ENCODE measurements at places on chromosomes 5 and 9.

DNA sequence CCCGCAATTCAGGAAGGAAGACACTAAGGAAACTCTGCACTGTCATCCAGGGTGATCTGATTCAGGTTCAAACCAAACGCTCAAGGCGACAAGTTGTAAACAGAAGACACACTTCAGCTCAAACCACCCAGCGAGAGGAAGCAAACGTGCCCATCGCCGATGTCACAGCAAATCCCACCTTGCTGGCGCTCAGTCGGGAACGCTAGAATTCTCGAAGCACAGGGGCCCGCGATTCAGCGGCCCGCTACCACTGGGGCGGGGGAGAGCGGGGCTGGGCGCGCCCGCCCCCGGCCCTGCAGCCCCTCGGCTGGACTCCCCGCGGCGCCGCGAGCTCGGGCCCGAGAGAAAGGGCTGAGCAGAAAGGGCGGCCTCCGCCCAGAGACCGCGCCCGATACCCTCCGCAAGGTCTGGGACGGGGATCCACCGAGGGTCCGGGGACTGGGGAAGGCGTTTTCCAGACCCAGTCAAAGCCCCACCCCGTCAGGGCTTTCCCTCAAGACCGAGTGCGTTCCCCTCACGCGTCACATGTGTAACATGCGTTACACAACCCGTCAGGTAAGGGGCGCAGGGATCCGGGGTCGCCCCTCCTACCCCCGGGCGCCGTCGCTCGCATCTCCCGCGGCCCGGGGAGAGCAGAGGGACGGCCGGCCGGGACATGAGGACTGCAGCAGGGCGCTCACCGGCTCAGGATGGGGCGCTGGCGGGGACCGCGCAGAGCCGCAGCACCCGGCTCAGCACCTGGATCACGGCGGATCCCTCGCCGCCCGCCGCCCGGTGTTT lies 469 bp downstream of the AGTPBP1 start:
- peak; percentile 76 for DNase-seq

- no peak for DNase-seq
Observed at GRCh38 chr5:167442922-167443321, 848.5 kb upstream of the WWC1 start.

- no peak for DNase-seq
Observed at GRCh38 chr9:99980598-99980997, 74.1 kb downstream of the STX17 start.

GRCh38 chr5:76165711-76166374 lies 82.7 kb downstream of the SV2C start:
- no peak for DNase-seq

GRCh38 chr5:110203661-110204060 lies 513.9 kb downstream of the MAN2A1 start:
- no peak for DNase-seq

DNA sequence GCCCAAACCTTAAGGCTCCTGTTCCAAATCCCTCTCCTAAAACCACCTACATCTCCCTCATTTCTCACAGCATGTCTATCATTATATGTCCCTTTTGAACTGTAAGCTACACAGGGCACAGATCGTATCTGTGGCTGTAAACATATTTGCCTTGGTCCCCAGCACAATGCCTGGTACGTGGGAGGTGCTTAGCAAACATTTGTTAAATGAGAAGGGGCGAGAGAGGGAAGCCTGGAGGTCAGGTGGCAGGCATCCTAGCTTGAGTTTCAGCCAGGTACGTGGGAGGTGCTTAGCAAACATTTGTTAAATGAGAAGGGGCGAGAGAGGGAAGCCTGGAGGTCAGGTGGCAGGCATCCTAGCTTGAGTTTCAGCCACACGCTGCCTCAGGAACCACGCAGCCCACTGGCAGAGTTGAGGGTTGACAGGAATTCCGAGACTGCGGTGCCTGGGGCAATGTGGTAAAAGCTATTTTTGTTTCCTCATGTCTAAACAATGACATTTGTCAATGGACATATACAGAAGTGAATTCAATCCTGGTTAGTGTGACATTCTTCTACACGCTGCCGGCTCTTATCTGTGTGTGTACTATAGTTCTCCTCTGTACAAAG lies 113.6 kb downstream of the EFNA5 start:
- no peak for DNase-seq

- no peak for DNase-seq
Observed at GRCh38 chr5:135467871-135468485, 15.8 kb upstream of the TIFAB start.

GRCh38 chr9:18829873-18830272 lies 203.1 kb downstream of the SAXO1 start:
- DNase-seq = no peak

DNA sequence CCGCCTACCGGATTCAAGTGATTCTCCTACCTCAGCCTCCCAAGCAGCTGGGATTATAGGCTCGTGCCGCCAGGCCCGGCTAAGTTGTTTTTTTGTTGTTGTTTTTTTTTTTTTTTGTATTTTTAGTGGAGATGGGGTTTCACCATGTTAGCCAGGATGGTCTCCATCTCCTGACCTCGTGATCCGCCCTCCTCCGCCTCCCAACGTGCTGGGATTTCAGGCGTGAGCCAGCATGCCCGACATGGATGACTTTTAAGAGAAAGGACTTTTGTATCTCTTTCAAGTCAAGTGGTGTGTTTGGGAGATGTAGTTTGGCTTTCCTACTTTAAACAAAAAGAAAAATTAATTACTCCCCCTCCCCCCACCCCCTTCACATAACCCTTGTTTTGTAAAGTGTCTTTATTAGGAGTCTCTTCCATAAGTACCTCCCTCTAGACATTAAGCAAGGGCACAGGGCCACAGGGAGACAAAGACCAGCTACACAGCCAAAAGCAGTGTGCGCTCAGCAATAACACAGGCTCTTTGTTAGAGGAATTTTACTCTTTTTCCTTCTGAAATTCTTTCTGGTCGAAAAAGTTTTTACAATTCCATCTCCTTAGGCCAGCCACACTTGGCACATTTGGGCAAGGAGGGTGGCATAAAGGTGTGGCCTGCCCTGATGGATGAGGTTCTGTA lies 31.2 kb downstream of the JAKMIP2 start:
- no peak for DNase-seq

GRCh38 chr5:151107084-151107483 lies 26.2 kb upstream of the TNIP1 start:
- no peak for DNase-seq

GRCh38 chr9:131320031-131320685 lies 30.6 kb downstream of the PLPP7 start:
- DNase-seq = no peak

DNA sequence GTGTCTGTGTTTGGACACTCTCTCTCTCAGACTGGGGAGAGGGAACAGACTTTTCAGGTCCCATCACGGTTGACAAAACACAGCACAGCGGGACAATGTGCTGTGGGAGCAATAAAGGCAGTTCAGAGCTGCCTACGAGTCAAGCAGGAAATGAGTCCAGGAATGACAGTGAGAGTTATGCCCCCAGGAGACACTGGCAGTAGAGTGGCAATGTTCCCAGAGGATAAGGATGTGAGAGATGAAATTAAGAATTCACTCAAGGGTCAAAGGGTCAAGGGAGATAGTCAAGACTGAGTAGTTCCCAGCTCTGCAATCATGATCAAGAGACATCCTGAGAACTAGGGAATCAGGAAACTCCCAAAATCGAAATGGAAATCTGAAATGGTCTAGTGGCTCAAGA lies 156.1 kb downstream of the LURAP1L start:
- no peak for DNase-seq

DNA sequence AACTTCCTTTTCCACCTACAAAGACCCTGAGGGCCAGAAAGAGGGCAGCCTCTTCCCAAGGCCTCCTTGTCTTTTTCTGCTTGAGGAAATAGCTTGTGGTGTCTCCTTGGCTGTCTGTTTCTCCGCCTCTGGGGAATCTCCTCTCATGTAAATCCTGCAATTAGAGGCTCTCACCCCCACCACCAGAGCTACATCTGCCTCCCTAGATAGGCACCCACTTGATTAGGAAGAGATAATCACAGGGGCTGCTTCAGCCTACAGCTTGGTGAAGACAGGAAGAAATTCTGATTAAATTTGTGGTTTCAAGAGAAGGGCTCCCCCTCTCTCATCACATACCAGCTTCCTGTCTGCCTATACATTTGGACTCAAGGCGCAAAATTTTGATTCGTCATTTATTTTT lies 75.6 kb downstream of the TLR4 start:
- DNase-seq = no peak

GRCh38 chr9:37927601-37928551 lies 23.9 kb upstream of the SLC25A51 start:
- no peak for DNase-seq

GRCh38 chr5:127826011-127826410 lies 122.8 kb downstream of the CCDC192 start:
- DNase-seq = no peak

GRCh38 chr9:86407022-86407421 lies 52.8 kb upstream of the TUT7 start:
- DNase-seq = no peak

DNA sequence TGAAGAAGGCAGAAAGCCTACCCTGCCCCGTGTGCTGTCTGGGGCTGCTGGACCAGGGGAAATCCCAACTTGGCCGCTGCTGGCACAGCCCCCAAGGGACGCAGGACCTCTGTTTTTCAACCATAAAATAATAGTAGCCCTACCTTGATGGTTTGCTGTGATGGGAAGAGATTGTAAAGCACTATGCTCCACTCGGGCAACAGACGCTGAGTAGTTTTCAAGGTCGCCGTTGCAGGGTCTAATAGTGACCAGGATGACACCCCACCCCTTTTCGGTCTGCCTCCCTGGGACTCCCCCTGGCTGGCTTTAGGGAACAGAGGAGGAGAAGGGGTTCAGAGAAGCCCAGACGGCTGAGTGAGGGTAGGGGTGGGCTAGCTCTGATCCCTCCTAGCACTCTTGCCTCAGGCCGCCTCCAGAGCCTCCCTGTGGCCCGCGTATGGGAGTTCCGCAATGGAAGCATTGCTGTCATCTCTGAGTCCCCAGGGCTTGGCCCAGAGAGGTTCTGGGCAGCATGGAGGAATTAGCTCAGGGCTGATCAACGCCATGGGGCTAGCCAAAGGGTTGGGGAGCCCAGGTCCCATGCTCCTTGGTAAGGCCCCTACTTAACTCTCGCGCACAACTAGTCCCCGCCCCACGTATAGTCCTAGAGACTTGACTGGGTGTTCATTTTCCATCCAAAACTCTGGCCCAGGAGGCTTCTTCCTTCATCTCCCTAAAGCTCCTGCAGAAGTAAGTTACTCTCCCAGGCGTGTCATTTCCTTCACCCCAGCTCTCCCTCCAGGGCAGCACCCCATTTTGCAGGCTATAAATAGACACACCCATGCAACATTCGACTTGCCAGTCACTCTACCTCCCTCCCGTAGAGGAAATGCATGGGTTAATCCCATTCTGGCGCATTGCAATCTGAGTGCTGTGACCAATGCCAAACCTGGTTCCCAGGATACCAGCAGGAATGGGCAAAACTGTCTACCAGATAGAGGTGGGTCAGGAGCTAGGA lies 1.1 kb upstream of the IRF1 start:
- DNase-seq = no peak

DNA sequence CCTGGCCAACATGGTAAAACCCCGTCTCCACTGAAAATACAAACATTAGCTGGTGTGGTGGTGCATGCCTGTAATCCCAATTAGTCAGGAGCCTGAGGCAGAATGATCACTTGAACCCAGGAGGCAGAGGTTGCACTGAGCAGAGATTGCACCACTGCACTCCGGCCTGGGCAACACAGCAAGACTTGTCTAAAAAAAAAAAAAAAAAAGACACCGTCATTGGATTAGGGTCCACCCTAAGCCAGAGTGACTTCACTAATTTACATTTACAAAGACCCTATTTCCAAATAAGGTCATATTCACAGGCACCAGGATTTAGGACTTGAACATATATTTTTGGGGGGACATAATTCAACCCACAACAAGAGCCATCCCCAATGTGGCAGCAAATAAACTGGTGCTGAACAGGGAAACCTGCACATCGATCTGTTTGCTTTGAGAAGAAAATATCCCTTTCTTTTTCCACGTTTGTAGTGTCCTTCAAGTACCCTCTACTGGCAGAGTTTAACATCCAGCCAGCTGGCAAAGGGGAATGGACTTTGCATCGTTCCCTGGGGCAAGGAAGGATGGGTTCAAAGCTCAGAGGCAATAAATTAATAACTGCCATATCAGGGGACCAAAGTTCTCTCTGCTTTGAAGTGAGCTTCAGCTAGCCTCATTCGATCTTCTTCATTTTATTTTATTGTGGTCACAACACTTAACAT lies 3.7 kb upstream of the DNAJC25 start:
- no peak for DNase-seq

DNA sequence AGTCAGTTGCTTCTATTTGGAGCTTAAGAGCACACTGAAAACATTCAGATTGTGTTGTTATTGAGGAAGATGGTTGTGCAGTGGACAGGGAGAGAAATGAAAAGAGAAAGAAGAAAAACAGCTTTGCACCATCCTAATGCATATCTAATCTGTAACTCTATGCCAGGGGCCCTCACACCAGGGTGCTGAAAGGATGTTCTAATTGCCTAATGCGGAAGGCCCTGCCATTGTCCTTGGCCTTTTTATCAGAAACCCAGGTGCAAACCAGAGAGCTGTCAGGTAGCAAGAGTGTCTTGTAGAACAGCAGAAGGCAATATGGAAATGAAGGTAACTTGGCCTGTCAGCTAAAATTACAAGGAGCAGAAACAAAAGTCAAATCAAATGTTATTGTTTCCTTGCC lies 384.5 kb upstream of the PIK3R1 start:
- DNase-seq = no peak

DNA sequence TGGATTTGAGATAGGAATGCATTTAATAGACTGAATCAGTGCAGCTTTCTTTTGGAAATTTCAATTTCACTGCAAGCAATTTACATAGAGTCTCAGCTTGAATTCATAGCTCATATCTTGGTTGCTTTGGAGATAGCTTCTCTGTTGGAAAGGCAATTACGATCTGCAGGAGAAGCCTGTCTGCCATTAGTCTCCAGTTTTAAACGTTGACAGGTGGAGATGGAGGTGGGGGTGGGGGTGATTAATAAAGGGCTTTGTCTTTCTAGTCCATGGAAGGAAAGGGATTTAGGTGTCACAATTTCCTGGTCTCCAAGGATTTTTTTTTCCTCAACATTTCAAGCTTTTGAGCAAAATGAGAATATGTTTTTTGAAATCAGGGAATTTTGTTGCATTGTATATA lies 184.7 kb downstream of the CARTPT start:
- no peak for DNase-seq

- DNase-seq = no peak
Observed at GRCh38 chr9:131608493-131609037, 63.2 kb downstream of the PRRT1B start.

DNA sequence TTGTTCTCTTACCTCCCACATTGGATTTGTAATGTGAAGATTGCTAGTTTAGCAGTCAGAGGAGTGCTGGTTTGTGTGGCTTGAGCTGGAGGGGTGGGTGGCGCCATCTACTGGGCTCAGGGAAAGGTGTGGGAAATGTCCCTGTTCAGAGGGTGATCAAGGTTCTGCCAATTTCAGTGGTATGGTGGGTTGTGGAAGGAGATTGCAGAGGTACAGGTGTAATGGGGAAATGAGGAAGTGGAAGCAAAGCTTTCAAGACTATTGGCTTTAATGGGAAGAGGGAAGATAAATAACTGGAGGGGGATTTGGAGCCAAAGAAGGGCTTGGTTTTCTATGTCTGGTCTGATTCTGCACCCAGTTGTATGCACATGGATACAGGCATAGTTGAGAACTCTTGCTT lies 76.4 kb downstream of the OSMR start:
- DNase-seq = no peak

GRCh38 chr5:62562867-62563266 lies 15.8 kb upstream of the LRRC70 start:
- no peak for DNase-seq

Measured in bone marrow (tissue), 2 donors.